ENCODE measurements at places on chromosomes 1 and 21.

DNA sequence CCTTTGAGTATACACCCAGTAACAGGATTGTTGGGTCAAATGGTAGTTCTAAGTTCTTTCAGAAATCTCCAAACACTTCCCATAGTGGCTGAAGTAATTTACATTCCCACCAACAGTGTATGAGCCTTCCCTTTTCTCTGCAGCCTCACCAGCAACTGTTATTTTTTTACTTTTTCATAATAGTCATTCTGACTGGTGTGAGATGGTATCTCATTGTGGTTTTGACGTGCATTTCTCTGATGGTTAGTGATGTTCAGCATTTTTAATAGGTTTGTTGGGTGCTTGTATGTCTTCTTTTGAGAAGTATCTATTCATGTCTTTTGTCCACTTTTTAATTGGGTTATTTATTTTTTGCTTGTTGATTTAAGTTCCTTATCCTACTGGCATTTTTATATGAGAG is 26.4 kb upstream of the LAMC1 start:
- no peak for DNase-seq

DNA sequence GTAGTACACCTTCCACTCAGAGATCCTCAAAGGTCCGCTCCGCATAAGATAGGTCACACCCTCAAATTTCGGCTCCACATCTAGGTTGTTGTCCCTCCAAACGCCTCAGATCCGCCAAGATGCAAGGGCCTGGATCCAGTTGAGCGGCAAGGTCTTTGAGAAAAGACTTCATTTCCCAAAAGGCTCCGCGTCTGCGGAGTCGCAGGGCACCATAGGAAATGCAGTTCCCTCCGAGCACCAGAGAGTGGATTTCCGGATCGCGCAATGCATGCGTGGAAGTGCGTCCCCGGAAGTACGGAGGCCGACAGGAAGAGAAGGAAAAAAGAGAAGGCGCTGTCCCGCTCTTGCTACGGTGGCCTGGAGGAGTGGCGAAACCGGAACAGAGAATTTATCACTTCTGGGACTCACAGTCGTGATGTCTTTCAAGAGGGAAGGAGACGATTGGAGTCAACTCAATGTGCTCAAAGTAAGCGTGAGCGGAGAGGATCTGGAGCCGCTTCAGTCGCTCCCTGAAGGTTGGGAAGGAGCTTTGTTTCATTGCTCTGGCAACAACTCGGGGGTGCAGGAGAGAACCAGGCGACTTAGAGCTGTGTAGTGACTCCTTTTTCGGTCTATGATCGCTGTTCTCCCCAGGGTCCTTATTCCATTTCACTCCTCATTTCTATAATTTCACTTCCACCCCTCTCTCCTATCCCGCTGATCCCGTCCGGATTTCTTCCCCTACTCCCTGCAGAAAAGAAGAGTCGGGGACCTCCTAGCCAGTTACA is at the start of the genes LYSMD1 and SCNM1:
TSS of gene LYSMD1 (minus strand) at position 165 of the 767 bp plus-strand sequence. CDS start 644 bp downstream, outside the sequence.
TSS of gene SCNM1 (plus strand) at position 407 of the 767 bp plus-strand sequence. CDS start at position 416, 9 bp downstream.
- DNase-seq: peak; percentile 89

GRCh38 chr1:3894626-3895278 is 5.3 kb downstream of the C1orf174 start:
- no peak for DNase-seq

- DNase-seq: no peak
These were observed 39.8 kb upstream of the CLIC4 start for GRCh38 chr1:24705260-24706073.

DNA sequence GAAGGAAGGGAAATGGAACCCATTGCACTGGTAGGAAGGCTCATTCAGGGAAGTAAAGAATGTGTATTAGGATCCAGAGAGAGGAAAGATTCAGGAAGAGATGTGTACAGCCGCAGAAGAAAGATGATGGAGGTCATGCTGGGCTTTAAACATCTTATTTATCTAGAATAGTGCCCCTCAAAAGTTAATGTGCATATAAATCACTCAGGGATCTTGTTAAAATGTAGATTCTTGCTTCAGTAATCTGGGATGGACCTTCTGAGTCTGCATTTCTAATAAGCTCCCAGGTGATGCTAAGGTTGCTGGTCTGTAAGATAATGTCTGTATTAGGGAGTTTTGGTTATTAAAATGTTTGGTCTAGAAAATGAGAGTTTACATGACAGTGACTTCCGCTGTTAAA is 46.3 kb downstream of the ADGRL2 start:
- DNase-seq: no peak

GRCh38 chr1:26409191-26409807 is 1.3 kb upstream of the LIN28A start:
- DNase-seq: no peak

GRCh38 chr1:118928739-118929554 is 59.2 kb downstream of the TBX15 start:
- DNase-seq: no peak

- DNase-seq: no peak
These were observed 11.3 kb downstream of the TMEM63A start for GRCh38 chr1:225870911-225871310.

All from stimulated activated CD4-positive, alpha-beta T cell treated with anti-CD3 and anti-CD28 coated beads, Interleukin-15, amount 100 ng/mL, for 1 hour (primary cell).